WTC11 (cell line): ENCODE measurements at places on chromosomes 1 and 21. TPM values are rescaled to one million over a fixed set of nuclear protein-coding genes. Genes with fewer than 3 reads are reported as not detected.

- peaks cover 18% of the 10 kb centered on the region for H3K36me3 ChIP-seq
- H3K4me1 ChIP-seq, result peaks cover 29% of the 10 kb centered on the region
- H3K27ac ChIP-seq, result peak overlapping the region; percentile 75
- H3K27me3 ChIP-seq, result no peaks in the 10 kb centered on the region
- DNase-seq, result no peak
- no peak overlapping the region for H3K4me3 ChIP-seq
These were observed 23.7 kb downstream of the MRPL37 start for GRCh38 chr1:54223441-54224202.

Gene S100A11
- 126 to 181 TPM (median 163 TPM) in 3 replicates for total RNA-seq

- H3K27me3 ChIP-seq, result peaks cover 16% of the 10 kb centered on the region
- H3K4me3 ChIP-seq, result no peak overlapping the region
- no peak overlapping the region for H3K27ac ChIP-seq
- no peak for DNase-seq
- peaks cover 24% of the 10 kb centered on the region for H3K36me3 ChIP-seq
These were observed 5.7 kb upstream of the ACBD6 start for GRCh38 chr1:180507795-180508724.

- no peaks in the 10 kb centered on the region for H3K27me3 ChIP-seq
- peaks cover 46% of the 10 kb centered on the region for H3K36me3 ChIP-seq
- peaks cover 8% of the 10 kb centered on the region for H3K4me1 ChIP-seq
- DNase-seq, result no peak
- H3K4me3 ChIP-seq, result no peak overlapping the region
These were observed 32.9 kb downstream of the RABIF start for GRCh38 chr1:202856014-202856413.

Gene IGSF3
- 31.7 to 32.4 TPM (median 32.1 TPM) in 3 replicates for total RNA-seq

- no peaks in the 10 kb centered on the region for H3K27me3 ChIP-seq
- no peak for DNase-seq
- no peaks in the 10 kb centered on the region for H3K4me1 ChIP-seq
- H3K36me3 ChIP-seq, result no peaks in the 10 kb centered on the region
- no peak overlapping the region for H3K4me3 ChIP-seq
These were observed 101.5 kb upstream of the COL24A1 start for GRCh38 chr1:86258101-86258500.

Gene ATF3
- total RNA-seq, result 12.5 to 19.4 TPM (median 14.6 TPM) in 3 replicates

DNA sequence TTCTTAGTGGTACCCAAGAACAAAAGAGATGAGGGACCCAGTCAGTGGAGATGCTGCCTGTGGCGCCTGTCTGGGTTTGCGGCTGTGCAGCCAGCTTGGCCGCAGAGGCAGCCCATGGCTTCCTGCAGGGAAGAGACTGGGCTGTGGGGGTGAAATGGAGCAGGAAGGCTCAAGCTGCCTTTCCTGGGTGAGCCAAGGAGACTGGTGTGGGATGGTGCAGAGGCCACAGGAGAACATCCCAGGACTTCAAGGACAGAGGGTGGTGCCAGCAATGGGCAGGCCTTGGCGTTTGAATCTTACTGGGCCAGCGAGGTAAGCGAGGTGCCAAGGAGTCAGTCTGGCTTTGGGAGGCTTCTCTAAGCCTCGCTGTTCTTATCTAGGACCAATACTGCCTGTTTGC, 26.4 kb downstream of the KCNA10 start:
- H3K27me3 ChIP-seq, result peaks cover 2% of the 10 kb centered on the region; the same call in 1 of the 2 replicates
- H3K36me3 ChIP-seq, result no peaks in the 10 kb centered on the region
- no peak for DNase-seq
- peaks cover 23% of the 10 kb centered on the region for H3K4me1 ChIP-seq
- no peak overlapping the region for H3K4me3 ChIP-seq

- peaks cover 3% of the 10 kb centered on the region; the same call in 1 of the 2 replicates for H3K36me3 ChIP-seq
- H3K27ac ChIP-seq, result no peak overlapping the region
- no peak for DNase-seq
- peaks cover 50% of the 10 kb centered on the region for H3K27me3 ChIP-seq
- H3K4me1 ChIP-seq, result peaks cover 14% of the 10 kb centered on the region
These were observed 2.6 kb downstream of the FUCA1 start for GRCh38 chr1:23865543-23865930.

Gene ITLN1
- not detected in 3 replicates for total RNA-seq

Gene CFAP107
- total RNA-seq, result not detected in 3 replicates

DNA sequence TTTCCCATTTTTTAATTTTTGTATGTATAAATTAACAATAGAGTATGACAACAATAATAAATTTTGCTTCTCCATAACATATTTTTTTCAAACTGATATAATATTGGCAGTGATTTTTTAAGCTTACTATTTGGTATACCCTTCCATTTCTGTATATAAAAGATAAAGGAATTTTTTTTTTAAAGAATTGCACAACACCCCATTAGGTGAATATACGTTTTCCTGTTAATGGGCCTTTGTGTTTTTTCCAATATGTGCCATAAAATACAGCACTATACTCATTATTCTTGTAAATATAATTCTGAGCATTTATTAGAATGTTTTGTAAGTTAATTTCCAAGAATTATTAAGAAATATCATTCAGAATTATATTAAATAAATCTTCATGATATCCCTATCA, 515.2 kb upstream of the RGS18 start:
- H3K36me3 ChIP-seq, result no peaks in the 10 kb centered on the region
- no peak for DNase-seq
- no peak overlapping the region for H3K27ac ChIP-seq
- no peak overlapping the region for H3K4me3 ChIP-seq
- no peaks in the 10 kb centered on the region for H3K4me1 ChIP-seq

DNA sequence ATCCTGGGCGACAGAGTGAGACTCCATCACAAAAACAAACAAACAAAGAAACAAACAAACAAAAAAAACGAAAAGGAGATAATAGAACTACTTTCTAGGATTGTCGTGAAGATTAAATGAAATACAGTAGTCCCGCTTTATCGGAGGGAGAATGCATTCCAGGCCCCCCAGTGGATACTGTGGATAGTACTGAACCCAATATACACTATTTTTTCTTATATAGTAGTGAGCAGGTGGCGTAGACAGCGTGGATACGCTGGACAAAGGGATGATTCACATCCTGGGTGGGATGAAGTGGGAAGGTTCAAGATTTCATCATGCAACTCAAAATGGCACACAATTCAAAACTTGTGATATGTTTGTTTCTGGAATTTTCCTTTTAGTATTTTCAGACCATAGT, 8.0 kb downstream of the SLC35F3 start:
- peaks cover 18% of the 10 kb centered on the region for H3K36me3 ChIP-seq
- H3K4me1 ChIP-seq, result peaks cover 8% of the 10 kb centered on the region
- no peak overlapping the region for H3K4me3 ChIP-seq

DNA sequence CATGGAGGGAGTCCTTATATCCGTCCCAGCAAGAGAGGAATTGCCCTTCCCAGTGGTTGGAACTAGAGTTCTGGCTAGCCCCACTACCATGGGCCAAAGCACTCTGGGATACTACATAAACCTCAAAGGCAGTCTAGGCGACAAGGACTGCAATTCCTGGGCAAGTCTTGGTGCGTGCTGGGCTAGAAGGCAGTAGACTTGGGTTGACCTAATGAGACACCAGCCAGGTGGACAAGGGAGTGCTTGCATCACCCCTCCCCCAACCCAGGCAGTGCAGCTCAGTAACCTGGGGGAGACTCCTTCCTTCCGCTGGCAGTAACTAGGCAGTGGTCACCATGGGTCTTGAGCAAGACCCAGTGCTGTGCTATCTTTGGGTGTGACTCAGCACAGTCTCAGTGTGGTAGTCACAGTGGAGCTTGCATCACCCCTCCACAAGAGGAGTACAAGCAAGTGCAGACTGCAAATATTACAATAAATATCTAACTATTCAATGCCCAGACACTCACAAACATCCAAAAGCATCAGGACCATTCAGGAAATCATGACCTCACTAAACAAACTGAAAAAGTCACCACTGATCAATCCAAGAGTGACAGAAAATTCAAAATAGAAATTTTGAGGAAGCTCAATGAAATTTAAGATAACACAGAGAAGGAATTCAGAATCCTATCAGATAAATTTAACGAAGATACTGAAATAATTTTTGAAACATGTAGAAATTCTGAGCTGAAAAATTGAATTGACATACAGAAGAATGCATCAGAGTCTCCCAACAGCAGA, 84.7 kb upstream of the LYPLAL1 start:
- no peaks in the 10 kb centered on the region for H3K27me3 ChIP-seq
- H3K4me3 ChIP-seq, result no peak overlapping the region
- H3K36me3 ChIP-seq, result no peaks in the 10 kb centered on the region
- no peak overlapping the region for H3K27ac ChIP-seq

- peaks cover 2% of the 10 kb centered on the region; the same call in 1 of the 2 replicates for H3K27me3 ChIP-seq
- H3K27ac ChIP-seq, result no peak overlapping the region
- H3K4me3 ChIP-seq, result no peak overlapping the region
- H3K36me3 ChIP-seq, result peaks cover 14% of the 10 kb centered on the region
- no peak for DNase-seq
These were observed 70.2 kb downstream of the EDEM3 start for GRCh38 chr1:184684285-184685074.
